Mesendoderm (in vitro differentiated cells): ENCODE measurements at places on chromosomes 5 and 9.
A peak's percentile ranks its signal among the peaks of the same experiment; 100 is the strongest.

DNA sequence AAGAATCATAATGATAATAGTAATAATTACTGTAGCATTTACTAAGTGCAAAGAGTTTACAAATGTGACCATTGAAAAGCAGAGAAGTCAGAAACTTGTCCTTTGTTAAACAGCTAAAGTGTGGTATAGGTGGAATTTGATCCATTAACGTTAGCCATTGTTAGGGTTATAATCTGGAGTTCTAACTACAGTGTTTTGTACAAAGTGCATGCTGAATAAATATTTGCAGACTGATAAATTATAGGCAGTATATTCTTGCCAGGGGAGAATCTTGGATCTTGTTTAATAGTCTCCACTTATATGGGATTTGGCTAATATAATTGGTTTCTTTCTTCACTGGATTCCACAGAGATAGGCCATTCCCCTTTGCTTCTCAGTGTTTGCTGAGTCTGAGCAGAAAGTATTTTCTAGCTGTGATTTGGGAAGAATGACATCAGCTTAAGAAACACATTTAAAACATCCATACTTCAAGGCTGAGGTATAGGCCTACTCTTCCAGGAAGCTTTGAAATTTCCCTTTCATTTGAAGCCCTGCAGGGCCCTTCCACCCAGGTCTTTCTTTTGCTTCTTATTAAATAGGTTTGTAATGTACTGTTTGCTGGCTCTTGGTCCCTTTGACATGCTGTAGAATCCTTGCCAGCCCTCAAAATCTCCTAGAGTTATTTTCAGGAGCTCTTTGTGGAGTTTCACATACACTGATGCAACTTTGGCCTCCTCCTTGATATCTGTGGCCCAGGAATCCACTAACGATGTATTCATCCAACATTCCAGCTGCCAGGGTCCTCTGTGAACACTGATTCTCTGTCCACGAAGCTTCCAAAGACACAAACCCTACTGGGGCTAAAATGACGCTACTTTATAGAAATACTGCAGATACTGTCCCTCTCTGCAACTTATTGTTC lies 51.4 kb downstream of the ATP10B start:
- peak; percentile 21 for DNase-seq
- H3K27ac ChIP-seq, result no peak overlapping the region
- H3K4me1 ChIP-seq, result no peaks in the 10 kb centered on the region

GRCh38 chr5:1205255-1206180 lies 4.1 kb downstream of the SLC6A19 start:
- H3K27ac ChIP-seq, result no peak overlapping the region
- H3K36me3 ChIP-seq, result no peaks in the 10 kb centered on the region
- no peaks in the 10 kb centered on the region for H3K4me1 ChIP-seq
- H3K4me3 ChIP-seq, result no peak overlapping the region

- H3K27ac ChIP-seq, result no peak overlapping the region
- H3K4me3 ChIP-seq, result no peak overlapping the region
Measured at GRCh38 chr9:77945798-77946197, 85.8 kb downstream of the GNAQ start.

- no peaks in the 10 kb centered on the region for H3K27me3 ChIP-seq
- H3K36me3 ChIP-seq, result no peaks in the 10 kb centered on the region
- no peaks in the 10 kb centered on the region for H3K4me1 ChIP-seq
- no peak for DNase-seq
Measured at GRCh38 chr9:80097476-80097875, 525.7 kb downstream of the TLE4 start.

DNA sequence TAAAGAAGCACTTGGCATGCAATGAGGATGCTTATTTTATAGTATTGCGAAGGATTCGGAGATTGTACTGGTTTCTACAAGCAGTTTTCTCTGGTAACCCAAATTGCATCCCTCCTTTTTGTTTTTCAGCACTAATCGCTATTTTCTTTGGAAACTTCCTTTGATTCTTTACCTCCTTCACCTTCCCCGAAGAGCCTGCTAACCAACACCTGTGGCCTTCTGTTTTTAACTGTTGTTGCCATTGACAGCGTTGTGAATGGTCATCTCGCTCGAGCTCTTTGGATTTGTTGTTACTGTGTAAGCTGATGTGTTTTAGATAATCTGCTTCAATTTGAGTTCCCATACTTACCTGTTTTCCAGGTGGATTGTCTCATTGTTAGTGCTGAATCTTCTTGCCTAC lies 1.1 kb downstream of the CNOT6 start:
- peaks cover 2% of the 10 kb centered on the region for H3K36me3 ChIP-seq
- peaks cover 2% of the 10 kb centered on the region for H3K4me1 ChIP-seq

- no peaks in the 10 kb centered on the region for H3K36me3 ChIP-seq
- no peaks in the 10 kb centered on the region for H3K4me1 ChIP-seq
- DNase-seq, result no peak
Measured at GRCh38 chr5:172730222-172730621, 40.8 kb downstream of the DUSP1 start.

GRCh38 chr5:7850395-7851239 lies at the start of gene CFAP90:
Gene CFAP90 (minus strand): TSS chr5:7851133. CDS start chr5:7851021, 112 bp downstream.
- DNase-seq, result peak; percentile 95
- no peaks in the 10 kb centered on the region for H3K4me1 ChIP-seq
- no peaks in the 10 kb centered on the region for H3K27me3 ChIP-seq
- no peaks in the 10 kb centered on the region for H3K36me3 ChIP-seq
- H3K4me3 ChIP-seq, result peak within 1 kb of the TSS; percentile 55

DNA sequence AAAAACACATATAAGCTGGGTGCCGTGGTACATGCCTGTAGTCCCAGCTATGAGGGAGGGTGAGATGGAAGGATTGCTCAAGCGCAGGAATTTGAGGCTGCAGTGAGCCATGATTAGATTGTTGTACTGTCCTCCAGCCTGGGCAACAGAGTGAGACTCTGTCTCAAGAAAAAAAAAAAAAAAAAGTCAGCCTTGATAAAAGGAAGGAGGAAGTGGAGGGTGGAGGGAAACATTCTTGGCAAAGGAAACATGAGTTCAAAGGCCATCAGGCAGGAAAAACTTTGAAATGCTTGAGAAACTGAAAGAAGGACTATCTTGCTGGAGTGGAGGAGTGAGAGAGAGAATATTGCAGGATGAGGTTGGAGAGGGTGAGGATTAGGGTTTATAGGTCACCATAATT lies 18.3 kb upstream of the ANKHD1 start:
- H3K27me3 ChIP-seq, result no peaks in the 10 kb centered on the region
- DNase-seq, result no peak

DNA sequence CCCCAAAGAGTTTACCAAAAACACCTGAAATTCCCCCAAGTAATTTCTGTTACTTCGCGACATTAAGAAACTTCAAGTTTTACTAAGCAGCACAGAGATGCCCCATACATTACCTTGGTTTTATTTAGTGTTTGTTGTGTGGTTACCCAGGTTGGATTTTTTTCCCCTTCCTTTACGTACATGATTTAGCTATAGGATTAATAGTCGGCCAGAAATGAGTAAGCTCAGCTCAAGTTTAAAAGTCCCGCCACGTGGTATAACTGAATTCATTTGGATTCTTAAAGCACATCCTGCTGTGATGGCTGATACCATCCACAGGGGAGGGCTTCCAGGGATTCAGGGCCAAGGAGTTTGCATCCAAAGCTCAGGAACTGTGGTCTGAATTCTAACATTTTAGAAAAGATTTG lies 75.9 kb downstream of the DAP start:
- no peak for DNase-seq
- H3K27me3 ChIP-seq, result no peaks in the 10 kb centered on the region

DNA sequence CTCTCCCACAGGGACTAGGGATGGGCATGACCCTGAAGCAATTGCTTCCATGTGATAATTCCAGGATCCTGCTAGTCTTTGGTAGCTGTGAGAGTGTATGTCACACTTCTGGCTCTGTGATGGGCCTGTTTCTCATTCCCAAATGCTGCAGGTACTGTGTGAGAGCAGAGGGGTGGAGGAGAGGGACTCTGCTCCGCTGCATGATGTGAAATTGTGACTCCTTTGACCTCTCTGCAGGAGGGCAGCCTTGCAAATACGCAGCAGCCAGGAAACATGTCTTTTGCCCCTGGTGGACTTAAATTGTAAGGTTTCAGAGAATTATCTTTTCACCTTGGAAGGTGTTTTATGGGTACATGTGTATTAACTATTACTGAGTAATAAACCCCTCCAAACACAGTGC lies 61.6 kb downstream of the SFXN1 start:
- no peak overlapping the region for H3K27ac ChIP-seq
- no peaks in the 10 kb centered on the region for H3K36me3 ChIP-seq
- DNase-seq, result peak; percentile 51
- H3K4me1 ChIP-seq, result peaks cover 2% of the 10 kb centered on the region
- H3K27me3 ChIP-seq, result no peaks in the 10 kb centered on the region

DNA sequence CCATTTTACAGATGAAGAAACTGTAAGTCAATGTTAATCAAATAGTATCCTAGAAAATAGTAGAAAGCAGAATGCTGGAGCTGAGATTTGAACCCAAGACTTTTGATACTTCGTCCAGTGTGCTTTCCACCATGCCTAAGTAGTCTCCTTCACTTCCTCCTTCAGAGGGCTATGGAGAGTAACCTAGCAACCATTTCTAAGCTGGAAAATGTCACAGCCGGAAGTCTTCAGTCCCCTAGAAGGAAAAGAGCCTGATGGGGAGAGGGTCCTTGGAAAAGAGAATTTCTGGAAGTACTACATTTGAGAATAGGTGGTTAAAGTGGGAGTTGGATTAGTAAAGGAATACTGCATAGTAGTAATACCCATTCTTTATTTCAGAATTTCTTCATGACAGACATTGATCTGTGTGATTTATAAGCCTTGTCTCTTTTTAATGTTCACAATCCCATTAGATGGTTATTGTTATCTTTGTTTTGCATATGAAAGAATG lies 32.7 kb downstream of the PCDHAC2 start:
- H3K27me3 ChIP-seq, result no peaks in the 10 kb centered on the region
- peak; percentile 42 for DNase-seq
- H3K36me3 ChIP-seq, result no peaks in the 10 kb centered on the region
- H3K27ac ChIP-seq, result no peak overlapping the region

GRCh38 chr9:126638571-126639132 lies 24.9 kb downstream of the LMX1B start:
- peaks cover 57% of the 10 kb centered on the region for H3K27me3 ChIP-seq
- H3K4me1 ChIP-seq, result peaks cover 5% of the 10 kb centered on the region
- peak; percentile 66 for DNase-seq
- H3K4me3 ChIP-seq, result no peak overlapping the region
- H3K27ac ChIP-seq, result no peak overlapping the region
- H3K36me3 ChIP-seq, result no peaks in the 10 kb centered on the region

DNA sequence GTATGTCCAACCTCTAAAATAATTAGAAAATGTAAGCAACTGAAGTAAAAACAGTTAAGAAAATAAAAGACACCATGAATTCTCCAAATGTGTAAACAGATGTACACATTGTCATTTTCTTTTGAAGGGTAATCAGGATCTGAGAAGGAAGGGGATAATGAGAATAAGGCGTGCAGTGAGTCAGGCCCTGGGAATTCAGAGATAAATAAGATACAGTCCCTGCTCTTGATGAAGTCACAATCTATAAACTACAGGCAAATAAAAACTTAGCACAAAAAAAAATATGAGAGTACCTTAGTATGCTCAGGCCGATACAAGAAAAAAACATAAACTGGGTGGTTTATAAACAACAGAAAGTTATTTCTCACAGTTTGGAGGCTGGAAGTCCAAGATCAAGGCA lies 315.3 kb downstream of the DNAH5 start:
- H3K4me3 ChIP-seq, result no peak overlapping the region
- H3K27ac ChIP-seq, result no peak overlapping the region
- no peaks in the 10 kb centered on the region for H3K36me3 ChIP-seq
- H3K4me1 ChIP-seq, result no peaks in the 10 kb centered on the region
- no peak for DNase-seq

- H3K4me1 ChIP-seq, result no peaks in the 10 kb centered on the region
- DNase-seq, result peak; percentile 57
- H3K27ac ChIP-seq, result no peak overlapping the region
- no peaks in the 10 kb centered on the region for H3K27me3 ChIP-seq
Measured at GRCh38 chr5:79702606-79703380, 13.2 kb downstream of the CMYA5 start.

DNA sequence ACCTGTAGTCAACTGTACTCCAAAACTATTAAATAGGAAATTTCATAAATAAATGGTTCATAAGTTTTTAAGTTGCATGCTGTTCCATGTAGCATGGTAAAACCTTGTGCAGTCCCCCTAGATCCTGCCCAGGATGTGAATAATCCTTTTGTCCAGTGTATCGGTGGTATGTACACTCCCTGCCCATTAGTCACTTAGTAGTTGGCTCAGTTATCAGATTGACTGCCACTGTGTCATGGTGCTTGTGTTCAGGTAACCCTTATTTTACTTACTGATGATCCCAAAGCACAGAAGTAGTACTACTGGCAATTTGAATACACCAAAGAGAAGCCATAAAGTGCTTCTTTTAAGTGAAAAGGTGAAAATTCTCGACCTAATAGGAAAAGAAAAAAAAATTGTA lies 134.2 kb downstream of the RNF180 start:
- no peaks in the 10 kb centered on the region for H3K4me1 ChIP-seq
- DNase-seq, result no peak
- H3K27me3 ChIP-seq, result no peaks in the 10 kb centered on the region
- H3K4me3 ChIP-seq, result no peak overlapping the region

- no peak overlapping the region for H3K4me3 ChIP-seq
- no peaks in the 10 kb centered on the region for H3K36me3 ChIP-seq
- H3K27ac ChIP-seq, result no peak overlapping the region
- DNase-seq, result no peak
Measured at GRCh38 chr5:135456238-135457099, 4.3 kb upstream of the TIFAB start.

GRCh38 chr9:90892918-90893317 lies 91.3 kb downstream of the SYK start:
- no peaks in the 10 kb centered on the region for H3K36me3 ChIP-seq
- H3K27ac ChIP-seq, result no peak overlapping the region
- H3K4me3 ChIP-seq, result no peak overlapping the region
- no peaks in the 10 kb centered on the region for H3K27me3 ChIP-seq

GRCh38 chr5:90097082-90097477 lies 312.5 kb downstream of the CETN3 start:
- no peaks in the 10 kb centered on the region for H3K36me3 ChIP-seq
- H3K4me3 ChIP-seq, result no peak overlapping the region
- DNase-seq, result peak; percentile 22
- no peaks in the 10 kb centered on the region for H3K27me3 ChIP-seq
- H3K4me1 ChIP-seq, result peaks cover 3% of the 10 kb centered on the region

GRCh38 chr9:135880438-135880837 lies 26.9 kb downstream of the CAMSAP1 start:
- no peaks in the 10 kb centered on the region for H3K27me3 ChIP-seq
- H3K36me3 ChIP-seq, result no peaks in the 10 kb centered on the region
- no peak for DNase-seq
- no peak overlapping the region for H3K4me3 ChIP-seq
- H3K4me1 ChIP-seq, result peaks cover 8% of the 10 kb centered on the region
